Brain (organoid and tissue), 16 donors: ENCODE measurements at places on chromosomes 5 and 9.
A peak's percentile ranks its signal among the peaks of the same experiment; 100 is the strongest.

DNA sequence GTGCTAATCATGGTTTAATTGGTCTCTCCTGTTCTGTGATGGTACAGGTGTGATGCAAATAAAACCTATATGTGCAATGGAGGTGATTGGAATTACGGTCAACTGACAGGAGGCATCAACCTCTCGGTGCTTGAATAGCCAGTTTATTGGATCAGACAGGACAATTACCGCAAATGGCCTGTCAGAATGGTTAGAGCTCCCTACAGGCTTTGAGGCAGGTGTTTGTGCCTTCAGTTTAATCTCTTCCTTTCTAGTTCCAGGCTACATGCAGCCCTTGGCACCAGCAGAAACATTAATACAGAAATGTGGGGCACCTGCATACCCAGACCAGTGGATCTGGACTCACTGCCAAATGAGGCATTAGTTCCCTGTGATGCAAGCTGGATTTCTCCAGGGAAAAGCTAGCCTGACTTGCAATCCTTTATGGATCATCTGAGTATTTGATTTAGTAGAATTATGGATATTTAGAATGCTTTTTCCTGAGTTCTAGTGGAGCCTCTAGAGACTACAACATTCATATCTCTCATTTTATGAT lies 128.6 kb downstream of the MAT2B start:
- peak; percentile 22 for DNase-seq

GRCh38 chr5:174309131-174309795 lies 263.8 kb downstream of the NSG2 start:
- DNase-seq = no peak

DNA sequence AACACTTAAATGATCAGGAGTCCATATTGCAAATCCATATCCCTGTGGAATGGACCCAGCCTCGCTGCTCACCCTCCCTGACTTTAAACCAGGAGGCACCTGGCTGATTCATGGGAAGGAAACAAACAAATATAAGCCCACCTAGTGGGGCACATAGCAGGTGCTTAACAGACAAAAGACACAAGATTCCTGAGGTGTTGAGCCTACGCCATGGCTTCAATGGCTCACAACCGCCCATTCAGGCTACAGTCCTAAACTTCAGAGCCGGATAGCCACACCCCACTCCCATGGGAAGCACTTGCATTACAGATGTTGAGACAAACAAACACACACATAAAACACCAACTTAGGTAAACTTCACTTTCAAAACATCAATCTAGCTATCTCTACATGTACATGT lies 359.9 kb downstream of the ICE1 start:
- DNase-seq = no peak

DNA sequence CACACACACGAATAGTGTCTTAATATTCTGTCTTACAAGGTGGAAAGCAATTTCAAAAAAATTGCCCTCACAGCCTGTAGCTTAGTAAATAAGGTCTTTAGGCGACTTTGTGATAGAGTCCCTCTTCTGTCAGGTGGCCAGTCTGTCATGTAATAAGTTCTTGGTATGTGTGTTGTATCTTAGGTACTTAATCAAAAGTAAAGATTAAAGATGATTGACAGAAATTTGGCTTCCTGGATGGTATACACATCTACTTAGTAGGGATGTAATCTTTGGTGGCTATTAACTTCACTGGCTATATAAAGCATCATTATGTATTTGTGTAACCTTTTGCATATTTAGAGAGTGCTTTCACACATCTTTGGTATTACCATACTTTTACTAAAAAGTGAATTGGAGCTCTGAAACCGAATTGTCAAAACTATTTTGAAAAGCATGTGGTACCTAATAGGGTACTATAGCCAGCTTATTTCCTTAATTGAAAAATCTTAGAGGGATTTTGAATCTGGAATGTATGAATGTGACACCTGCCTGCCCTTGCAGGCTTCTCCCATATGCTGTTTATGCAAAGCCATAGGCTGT lies 3.4 kb downstream of the G3BP1 start:
- no peak for DNase-seq

DNA sequence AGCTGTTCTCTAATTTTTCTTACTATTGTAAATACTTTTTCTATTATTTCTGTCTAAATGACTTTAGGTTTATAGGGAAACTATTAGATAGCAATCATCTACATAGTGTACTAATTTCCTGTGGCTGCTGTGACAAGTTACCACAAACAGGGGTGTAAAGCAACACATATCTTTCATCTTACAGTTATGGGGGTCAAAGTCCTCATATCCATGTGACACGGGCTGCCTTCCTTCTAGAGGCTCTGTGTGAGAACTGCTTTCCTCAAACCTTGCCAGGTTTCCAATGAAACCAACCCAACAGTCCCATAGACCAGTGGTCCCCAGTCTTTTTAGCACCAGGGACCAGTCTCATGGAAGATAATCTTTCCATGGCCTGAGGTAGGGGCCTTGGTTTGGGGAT lies 189.1 kb downstream of the ROR2 start:
- no peak for DNase-seq

GRCh38 chr9:105959531-105959930 lies 265.2 kb downstream of the TMEM38B start:
- DNase-seq = no peak

GRCh38 chr5:126099077-126099476 lies 324.1 kb upstream of the GRAMD2B start:
- no peak for DNase-seq

DNA sequence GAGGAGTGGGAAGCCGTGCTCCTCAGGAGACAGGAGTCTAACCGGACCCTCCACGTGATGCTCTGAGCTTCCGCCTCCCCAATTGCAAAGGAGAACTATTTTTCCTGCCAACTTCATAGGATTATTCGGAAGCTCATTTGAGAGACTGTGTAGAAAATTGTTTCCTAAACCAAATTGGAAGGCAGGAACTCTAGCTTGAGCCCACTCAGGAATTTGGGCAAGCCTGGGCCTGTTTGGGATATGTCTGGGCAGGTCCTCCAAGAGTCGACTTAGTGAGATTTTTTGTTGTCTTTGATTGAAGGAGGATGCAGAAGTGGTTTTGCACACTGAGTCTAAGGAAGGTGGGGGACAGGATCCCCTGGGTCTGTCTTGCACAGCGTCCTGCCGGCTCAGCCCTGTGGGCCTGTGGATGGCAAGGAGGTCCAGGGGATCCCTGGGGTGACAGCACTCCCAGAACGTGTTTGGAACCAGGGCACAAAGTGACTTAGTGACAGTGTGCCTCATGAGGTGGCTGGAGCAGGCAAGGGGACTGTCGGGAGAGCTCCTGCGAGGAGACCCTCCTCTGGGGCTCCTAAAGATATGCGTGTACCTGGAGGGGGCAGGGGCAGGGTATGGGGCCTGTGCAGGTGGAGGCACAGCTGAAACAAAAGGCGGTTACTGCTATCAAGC lies 283.3 kb downstream of the NSG2 start:
- DNase-seq = no peak

GRCh38 chr5:148953711-148954110 lies 109.2 kb downstream of the SH3TC2 start:
- DNase-seq = no peak

DNA sequence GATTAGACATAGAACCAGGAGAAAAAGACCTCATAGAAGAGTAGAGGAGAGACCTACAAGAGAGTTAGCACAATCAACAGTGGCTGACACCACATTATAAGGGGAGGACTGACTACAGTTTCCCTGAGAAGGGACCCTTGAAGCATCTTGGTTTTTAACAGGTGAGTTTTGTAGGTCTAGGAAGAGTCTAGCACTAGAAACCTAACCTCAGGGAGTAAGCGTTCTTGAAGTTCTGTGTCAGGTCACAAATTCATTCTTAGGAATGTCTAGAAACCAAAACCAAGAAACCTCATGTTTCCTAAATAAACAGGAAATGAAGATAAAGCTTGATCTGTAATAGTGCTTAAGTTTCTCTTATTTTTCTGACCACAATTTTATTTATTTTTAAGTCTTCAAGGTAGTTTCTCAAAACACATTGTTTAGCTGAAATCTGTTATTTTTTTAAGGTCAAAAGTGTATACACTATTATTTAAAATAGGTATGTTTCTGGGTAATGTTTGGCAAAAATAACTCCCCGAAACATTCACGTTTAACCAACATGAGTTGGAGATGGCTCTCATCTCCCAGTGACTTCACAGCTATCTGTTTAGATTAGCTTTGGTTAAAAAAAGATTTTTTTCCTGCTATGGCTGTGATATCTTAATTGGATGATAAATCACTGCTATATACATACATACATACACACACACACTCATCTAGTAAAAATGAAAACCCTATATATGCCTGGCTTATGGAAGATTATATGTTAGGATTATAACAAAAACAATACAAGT lies 37.1 kb downstream of the MAP3K1 start:
- DNase-seq = no peak

- no peak for DNase-seq
Measured at GRCh38 chr5:150637245-150638052, 3.0 kb upstream of the SYNPO start.

DNA sequence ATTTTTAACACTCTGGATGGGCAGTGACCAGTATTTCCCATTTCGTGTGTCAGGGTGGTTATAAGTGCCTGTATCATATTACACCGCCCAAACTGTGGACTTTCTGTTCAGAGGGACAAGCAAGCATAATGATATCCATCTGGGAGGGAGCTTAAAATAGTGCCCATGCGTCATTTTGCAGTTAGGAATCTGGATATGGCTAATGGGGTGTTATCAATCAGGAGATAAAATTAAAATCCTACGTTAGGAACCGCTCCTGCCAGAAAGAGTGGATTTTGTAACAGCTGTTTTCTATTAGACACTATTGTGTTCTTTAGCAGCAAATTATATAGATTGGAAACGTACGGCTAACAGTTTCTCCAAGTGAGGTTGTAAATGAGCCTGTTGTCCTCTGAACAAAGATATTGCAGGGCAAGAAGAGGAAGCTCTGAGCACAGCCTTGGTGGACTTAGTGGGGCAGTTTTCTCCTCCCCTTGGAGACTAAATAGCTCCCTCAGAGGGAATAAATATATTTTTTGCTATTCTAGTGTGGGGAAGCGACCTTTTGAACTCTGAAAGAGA lies 160.4 kb downstream of the SPATA31D1 start:
- no peak for DNase-seq

GRCh38 chr9:125446561-125447094 lies 185.0 kb downstream of the GAPVD1 start:
- peak; percentile 38 for DNase-seq
